AG08395 (cell line): ENCODE measurements at places on chromosomes 13 and 19.

- no peak for DNase-seq
These were observed 7.9 kb upstream of the LILRB1 start for GRCh38 chr19:54622431-54622830.

GRCh38 chr19:15417699-15418098 lies 1.1 kb downstream of the AKAP8L start:
- DNase-seq = no peak

DNA sequence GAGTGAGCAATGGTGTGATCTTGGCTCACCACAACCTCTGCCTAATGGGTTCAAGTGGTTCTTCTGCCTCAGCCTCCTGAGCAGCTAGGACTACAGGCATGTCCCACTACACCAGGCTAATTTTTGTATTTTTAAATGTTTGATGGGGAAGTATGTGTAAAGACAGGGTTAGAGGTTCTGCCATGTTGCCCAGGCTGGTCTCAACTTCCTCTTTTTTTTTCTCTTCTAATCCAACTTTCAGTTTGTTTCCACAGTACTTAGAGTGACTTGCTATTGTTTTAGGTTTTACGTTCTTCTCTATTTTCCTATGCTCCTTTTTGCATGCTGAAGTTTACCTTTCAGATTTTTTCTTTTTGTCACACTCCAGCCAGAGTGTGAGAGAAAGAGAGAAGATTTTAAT lies 1433.0 kb downstream of the UQCRFS1 start:
- no peak for DNase-seq

- no peak for DNase-seq
These were observed 5.4 kb upstream of the MTRF1 start for GRCh38 chr13:41268764-41269163.

DNA sequence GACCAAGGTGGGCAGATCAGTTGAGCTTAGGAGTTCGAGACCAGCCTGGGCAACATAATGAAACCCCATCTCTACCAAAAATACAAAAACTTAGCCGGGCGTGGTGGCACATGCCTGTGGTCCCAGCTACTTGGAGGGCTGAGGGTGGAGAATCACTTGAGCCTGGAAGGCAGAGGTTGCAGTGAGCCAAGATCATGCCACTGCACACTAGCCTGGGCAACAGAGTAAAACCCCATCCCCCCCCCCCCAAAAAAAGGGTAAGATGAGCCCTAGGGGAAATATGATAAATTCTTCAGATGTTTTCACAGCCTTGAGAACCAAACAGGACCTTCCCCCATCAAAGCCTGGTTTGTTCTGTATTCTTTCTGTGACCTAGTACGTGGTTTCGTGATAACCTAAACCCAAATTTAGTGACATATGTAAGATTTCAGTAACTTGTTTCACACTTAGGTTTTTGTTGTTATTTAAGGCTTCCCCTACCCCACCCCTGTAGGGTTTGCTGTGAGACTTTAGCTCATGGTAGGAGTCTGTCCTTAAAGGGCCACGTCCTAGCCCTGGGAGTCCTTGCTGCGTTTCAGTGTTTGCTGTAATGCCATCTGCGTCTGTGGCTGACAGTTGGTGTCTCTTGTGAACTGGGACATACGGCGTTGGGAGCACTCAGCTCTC lies 49.6 kb downstream of the MYO9B start:
- no peak for DNase-seq

DNA sequence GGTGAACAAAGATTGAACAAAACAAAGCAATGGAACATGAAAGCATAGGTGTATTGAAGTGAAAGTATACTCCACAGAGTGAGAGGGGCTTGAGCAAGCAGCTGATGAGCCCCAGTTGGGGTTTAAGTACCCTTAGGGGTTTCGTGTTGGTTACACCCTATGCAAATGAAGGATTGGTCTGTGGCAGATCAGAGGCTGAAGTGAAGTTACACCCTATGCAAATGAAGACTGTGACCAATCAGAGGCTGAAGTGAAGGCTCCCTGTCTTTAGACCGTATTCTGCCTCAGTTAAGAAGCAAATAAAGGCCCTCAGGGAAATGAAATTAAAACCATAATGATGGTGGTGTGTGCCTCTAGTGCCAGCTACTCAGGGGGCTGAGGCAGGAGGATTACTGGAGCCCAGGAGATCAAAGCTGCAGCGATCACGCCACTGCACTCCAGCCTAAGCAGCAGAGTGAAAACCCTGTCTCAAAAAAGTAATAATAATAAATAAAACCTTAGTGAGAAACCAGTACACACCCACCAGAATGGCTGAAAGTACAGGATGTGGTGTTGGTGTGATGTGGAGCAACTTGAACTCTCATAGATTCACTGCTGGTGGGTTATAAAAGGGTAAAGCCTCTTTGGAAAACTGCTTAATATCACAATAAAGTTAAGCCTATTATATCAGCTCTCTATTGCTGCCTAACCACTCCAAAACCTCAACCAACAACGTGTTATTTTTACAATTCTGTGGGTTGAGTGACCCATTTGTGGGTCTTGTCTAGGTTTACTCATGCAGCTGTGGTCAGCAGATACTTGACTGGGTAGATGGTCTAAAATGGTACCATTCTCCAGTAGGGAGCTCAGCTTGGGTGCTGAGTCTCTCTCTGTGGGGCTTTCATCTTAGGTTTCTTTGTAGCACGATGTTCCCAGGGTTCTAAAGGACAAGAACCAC lies 12.8 kb upstream of the UPF3A start:
- DNase-seq = no peak

- DNase-seq = no peak
These were observed 98.7 kb downstream of the STARD13 start for GRCh38 chr13:33186861-33187291.

DNA sequence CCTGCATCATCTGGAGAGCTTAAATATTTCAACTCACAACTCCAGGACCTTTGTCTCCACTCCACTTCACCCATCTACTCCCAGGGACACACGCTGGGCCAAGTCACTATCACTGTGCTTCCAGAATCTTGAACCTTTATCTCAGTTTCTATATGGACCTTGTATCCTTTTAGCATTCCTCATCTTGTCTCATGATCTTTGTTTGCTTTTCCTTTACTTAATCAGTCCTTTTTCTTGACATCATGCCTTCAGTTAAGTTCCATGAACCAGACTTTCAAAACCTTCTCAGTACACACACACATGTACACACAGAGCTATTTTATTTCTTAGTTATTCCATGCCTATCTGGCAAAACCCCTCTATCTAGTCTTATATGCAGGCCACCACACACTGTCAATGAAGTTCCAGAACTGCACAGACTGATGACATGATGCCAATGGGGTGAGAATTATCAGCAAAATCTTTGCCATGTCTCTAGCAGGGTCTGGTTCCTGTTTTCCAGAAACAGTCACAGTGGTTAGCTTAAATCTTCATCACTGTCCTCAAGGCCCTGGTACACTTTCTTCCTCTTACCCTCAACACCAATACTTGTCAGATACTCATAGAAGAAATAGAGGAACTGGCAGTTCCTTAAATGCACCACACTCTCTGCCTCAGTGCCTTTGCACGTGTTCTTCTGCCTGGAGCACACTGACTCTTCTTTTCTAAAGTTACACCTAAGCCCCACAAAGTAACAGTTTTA lies 77.6 kb upstream of the STARD13 start:
- no peak for DNase-seq

- DNase-seq = no peak
These were observed 515 bp upstream of the ZNF324B start for GRCh38 chr19:58450856-58451357.

DNA sequence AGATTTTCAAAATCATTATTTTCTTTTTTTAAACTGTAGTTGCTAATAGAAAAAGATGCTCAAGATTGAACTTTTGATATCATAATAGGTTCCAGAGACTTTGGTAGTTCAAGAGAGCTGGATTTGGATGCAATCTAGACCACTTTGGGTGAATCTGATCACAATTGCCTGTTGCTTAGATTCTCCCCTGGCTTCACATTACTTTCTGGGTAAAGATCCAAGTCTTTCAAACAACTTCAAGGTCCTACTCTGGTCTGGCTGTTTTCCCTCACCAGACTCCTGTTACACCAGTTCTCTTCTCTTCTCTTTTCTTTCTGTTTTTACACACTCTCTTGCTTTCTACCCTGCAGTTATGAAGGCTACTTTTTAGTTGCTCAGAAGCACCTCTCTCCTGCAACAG lies 7.4 kb upstream of the SPRY2 start:
- DNase-seq = no peak

GRCh38 chr19:52191389-52191788 lies 1.5 kb downstream of the PPP2R1A start:
- no peak for DNase-seq

DNA sequence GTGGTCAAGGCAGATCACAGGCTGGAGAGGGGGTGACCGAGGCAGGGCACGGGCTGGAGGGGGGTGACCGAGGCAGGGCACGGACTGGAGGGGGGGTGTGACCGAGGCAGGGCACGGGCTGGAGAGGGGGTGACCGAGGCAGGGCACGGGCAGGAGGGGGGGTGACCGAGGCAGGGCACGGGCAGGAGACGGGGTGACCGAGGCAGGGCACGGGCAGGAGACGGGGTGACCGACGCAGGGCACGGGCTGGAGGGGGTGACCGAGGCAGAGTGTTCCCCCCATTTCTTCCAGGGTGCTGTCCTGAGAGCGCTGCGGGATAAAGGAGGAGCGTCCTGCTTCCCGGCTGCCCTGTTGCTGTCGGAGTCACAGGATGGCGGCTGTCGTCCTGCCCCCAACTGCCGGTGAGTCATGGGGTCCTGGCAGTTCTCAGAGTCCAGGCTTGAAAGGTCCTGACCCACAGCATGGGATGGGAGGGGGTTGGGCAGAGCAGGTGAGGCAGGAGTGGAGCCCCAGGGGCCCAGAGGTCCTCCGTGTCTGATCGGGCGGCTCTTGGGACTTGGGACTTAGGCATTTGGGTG lies 5.3 kb downstream of the ZNF557 start:
- no peak for DNase-seq

DNA sequence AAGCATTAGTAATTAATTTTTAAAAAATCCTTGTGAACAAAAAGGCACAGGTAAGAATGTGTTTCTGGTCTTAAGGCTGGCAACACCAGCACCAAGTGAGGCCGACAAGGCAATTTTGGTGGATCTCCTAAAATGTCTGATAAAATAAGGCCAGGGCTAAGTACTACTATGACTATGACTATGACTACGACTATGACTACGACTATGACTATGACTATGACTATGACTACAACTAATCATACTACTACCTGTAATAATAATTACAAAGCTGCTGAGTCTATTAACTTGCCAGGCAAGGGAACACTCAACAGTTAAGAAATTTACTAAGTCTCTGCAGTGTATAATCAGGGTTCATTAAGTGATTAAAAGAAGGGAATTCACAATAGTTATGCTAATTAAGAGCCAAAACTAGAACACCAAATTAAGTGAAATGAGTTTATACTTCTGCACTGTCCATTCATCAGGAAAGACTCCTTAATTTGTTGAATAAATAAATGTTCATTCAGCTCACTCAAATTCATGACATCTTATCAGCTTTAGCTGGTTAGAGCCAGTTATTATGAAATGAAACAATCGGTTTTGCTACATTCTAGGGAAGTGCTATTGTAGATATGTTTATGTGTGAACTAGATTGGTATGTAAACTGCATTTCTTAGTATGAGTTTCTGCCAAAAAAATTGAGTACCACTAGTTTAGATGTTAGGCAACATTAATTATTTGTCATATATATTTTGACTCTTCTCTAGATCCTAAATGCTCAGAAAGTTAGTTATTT lies 1626.2 kb upstream of the PCDH20 start:
- DNase-seq = no peak

GRCh38 chr13:32426990-32427851 lies 709 bp downstream of the N4BP2L1 start:
- no peak for DNase-seq

GRCh38 chr19:10871711-10872545 lies 575 bp downstream of the CARM1 start:
- DNase-seq = no peak

DNA sequence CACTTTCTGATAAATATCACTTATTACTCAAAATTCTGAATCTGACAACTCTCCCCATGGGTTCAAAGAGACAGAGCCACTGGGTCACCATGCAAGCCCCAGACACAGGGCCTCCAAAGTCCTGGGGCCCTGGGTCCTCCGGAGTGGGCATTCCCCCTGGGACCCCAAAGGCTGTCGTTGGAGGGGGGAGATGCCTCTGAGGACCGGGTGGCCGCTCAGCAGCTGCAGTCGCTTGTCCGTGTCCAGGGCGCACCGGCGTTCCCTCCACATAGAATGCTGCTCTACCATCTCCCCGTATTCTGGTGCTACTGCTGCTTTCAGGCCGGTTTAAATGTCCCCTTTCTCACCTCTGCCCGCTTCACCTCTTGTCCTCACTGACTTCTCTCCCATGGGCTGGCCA lies 246.1 kb downstream of the TEX29 start:
- DNase-seq = no peak

DNA sequence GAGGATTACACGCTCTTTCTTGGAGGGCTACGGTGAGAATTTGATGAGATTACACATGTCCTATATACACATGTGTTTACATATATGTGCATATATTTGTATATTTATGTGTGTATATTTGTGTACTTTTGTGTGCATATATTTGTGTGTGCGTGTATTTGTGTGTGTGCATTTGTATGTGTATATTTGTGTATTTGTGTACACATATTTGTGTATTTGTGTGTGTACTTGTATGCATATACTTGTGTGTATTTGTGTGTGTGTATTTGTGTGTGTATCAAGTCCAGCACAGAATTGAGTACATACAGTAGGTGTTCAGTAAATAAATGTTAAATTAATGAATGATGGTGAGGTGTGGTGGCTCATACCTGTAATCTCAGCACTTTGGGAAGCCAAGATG lies 1.8 kb downstream of the TMEM143 start:
- DNase-seq = no peak

DNA sequence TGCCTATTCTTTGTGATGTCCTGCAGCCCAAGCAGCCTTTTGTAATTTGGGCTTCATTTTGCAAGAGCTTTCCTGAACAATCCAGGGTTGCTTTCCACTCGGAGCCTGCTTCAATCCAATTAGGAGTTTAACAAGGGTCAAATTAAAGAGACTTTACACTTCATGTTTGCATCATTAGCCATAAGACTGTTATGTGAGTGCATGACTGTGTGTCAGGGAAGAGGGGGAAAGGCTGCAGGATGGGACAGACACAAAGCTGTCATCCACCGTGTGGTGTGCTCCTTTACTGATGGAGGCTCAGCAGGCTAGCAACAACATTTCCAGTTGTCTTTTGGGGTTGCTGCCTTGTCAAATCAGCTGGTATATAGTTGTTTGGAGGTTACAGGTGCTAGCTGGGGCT lies 23.7 kb upstream of the MAB21L1 start:
- no peak for DNase-seq

GRCh38 chr19:28606269-28607032 lies 606.5 kb downstream of the UQCRFS1 start:
- no peak for DNase-seq

DNA sequence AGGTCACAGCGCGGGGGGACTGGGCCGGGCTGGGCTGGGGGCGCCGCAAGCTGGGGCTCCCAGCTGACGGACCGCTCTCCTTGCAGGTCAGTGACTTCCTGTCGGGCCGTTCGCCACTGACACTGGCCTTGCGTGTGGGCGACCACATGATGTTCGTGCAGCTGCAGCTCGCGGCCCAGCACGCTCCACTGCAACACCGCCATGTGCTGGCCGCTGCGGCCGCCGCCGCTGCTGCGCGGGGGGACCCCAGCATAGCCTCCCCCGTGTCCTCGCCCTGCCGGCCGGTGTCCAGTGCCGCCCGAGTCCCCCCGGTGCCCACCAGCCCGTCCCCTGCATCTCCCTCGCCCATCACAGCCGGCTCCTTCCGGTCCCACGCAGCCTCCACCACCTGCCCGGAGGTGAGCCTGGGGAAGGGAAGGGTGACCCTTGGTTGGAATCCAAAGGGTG lies 5.7 kb downstream of the MIDN start:
- no peak for DNase-seq

- DNase-seq = no peak
These were observed 167.2 kb downstream of the FGF14 start for GRCh38 chr13:102234618-102235017.

GRCh38 chr13:22499919-22500318 lies 680.9 kb upstream of the SGCG start:
- no peak for DNase-seq
